ENCODE measurements at places on chromosomes 11 and 22.

DNA sequence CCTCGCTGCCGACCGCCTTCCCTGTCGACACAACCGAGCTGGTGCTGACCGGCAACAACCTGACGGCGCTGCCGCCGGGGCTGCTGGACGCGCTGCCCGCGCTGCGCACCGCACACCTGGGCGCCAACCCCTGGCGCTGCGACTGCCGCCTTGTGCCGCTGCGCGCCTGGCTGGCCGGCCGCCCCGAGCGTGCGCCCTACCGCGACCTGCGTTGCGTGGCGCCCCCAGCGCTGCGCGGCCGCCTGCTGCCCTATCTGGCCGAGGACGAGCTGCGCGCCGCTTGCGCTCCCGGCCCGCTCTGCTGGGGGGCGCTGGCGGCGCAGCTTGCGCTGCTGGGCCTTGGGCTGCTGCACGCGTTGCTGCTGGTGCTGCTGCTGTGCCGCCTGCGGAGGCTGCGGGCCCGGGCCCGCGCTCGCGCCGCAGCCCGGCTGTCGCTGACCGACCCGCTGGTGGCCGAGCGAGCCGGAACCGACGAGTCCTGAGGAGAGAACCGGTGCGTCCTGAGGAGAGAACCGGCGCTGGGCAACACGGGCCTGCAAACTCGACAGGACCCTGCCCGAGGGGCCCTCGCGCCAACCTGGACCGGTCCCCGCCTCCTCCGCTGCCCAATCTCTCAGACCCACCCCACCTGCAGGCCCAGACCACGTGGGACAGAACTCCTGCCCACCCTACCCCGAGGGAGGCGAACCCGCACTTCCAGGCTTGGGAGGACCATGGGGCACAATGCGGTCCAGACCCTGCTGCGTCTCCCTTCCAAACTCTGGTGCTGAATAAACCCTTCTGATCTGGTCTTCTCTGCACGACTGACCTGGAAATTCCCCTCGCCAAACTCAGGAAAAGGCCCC is 866 bp downstream of the GP1BB start:
- peak; percentile 38 for DNase-seq

GRCh38 chr11:72780296-72781062 is 13.4 kb downstream of the STARD10 start:
- no peak for DNase-seq

GRCh38 chr11:114915871-114916805 is 237.8 kb downstream of the NXPE2 start:
- DNase-seq: no peak

DNA sequence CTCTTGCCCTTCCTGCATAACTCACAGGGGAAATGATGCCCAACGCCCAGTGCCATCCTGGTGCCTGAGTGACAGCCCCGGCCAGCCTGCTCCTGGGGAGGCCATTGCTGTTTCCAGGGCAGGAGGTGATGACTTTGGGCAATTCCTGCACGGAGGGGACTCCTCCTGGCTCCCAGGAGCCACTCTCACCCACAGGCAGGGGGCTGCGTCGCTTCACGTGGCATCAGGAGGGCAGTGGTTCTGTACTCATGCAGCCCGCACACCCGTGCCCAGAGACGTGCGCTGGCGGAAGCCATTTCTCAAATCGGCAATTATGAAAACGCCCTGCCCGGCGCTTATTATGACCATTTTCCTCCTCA is 272.3 kb downstream of the CTTN start:
- DNase-seq: no peak

GRCh38 chr22:33891455-33891854 is 28.8 kb downstream of the LARGE1 start:
- no peak for DNase-seq

DNA sequence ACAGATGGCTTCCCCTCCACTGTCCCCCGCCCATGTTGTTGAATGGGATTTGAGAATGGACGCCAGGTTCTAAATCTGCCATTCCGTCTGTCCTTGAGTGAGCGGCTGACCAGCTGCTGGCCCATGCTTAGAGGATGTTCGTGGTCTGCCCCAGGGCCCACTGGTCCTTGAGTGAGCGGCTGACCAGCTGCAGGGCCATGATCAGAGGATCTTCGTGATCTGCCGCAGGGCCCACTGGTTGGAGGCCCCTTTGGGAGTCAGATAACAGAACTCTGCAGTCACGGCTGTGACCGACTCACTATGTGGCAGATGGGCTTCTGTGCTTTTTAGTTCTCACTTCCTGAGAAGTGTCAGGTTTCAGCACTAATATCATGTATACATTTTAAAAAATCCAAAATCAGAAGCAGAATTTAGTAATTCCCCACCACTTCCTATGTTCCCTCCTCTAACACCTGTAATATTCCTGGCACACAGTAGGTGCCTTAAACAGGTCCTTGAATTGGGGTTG is 54.1 kb downstream of the MICAL3 start:
- DNase-seq: no peak

GRCh38 chr11:102647430-102647829 is 22.3 kb upstream of the MMP20 start:
- DNase-seq: no peak

GRCh38 chr11:12086271-12087074 is 23.9 kb upstream of the MICAL2 start:
- DNase-seq: peak; percentile 45

GRCh38 chr22:43587574-43587973 is 175.8 kb downstream of the MPPED1 start:
- DNase-seq: no peak

Data from PC-9 (cell line).